Erythroblast (primary cell): ENCODE measurements at places on chromosomes 1 and 21.

- no peak for DNase-seq
These were observed 21.5 kb upstream of the MTARC2 start for GRCh38 chr1:220726634-220727033.

DNA sequence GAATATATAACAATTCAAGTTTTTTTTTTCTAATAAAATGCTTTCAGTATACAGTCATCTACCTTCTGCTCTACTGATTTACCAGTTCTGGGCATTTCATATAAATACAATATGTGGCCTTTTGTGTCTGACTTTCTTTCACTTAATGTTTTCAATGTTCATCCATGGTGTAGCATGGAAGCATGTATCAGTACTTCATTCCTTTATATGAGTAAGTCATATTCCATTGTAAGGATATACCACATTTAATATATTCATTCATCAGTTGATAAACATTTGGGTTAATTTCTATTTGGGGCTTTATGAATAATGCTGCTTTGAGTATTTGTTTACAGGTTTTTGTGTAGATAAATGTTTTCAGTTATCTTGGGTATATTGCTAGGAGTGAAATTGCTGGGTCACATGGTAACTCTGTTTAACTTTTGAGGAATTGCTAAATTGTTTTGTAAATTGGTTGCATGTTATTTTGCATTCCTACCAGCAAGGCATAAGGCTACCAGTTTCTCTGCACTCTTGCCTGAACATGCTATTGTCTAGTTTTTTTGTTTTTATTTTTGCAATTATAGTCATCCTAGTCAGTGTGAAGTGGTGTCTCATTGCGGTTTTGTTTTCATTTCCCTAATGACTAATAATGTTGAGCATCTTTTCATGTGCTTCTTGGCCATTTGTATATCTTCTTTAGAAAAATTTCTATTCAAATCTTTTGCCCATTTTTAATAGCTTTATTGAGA is 206.1 kb downstream of the TM2D1 start:
- DNase-seq: no peak

DNA sequence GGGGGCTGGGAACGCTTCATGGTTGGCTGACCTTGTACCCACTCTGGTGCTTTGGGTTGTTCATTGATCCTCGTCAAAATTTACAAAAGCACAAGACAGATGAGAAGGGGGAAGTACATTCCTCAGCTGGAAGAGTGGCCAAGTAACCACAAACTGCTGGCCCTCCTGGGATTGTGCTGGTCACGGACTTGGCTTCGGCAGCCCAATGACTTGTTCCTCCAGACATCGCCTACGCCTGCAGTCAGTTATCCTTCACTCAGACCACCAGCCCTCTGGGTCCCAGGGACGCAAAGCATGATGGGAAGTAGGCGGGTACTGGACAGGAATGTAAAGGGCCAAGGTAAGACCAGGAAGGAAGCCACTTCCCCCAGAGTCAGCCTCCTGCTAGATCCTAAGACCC is 53.1 kb downstream of the LMX1A start:
- no peak for DNase-seq

DNA sequence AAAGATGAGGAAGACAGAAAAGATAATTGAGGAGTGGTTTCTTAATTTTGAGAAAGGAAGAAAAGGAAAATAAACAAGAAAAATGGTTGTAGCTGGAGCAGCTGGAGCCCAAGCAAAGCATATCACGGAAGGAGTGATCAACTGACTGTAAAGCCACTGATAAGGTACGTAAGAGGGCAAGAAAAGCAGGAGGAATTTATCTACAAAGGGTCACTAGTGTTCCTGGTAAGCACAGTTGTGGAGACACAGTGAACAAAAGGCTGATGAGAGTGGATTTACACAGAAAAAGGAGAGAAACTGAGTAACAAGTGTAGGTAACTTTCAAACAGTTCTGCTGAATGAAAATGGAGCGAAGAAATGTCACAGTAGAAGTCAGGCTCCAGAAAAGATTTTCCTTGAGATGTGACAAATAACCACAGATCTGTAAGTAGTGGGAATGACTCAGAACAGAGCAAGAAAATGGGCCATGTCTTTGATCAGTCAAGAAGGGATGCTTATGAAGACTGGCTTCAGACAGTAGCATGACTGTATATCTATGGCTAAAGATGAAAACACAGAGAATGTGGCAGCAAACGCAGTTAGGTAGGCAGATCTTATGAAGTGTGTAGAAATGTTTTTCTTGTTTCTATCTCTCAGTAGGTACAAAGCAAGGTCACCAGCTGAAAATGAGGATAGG is 45.6 kb upstream of the RBM34 start:
- DNase-seq: peak; percentile 48

GRCh38 chr1:236861560-236862218 is 66.6 kb downstream of the MTR start:
- no peak for DNase-seq

DNA sequence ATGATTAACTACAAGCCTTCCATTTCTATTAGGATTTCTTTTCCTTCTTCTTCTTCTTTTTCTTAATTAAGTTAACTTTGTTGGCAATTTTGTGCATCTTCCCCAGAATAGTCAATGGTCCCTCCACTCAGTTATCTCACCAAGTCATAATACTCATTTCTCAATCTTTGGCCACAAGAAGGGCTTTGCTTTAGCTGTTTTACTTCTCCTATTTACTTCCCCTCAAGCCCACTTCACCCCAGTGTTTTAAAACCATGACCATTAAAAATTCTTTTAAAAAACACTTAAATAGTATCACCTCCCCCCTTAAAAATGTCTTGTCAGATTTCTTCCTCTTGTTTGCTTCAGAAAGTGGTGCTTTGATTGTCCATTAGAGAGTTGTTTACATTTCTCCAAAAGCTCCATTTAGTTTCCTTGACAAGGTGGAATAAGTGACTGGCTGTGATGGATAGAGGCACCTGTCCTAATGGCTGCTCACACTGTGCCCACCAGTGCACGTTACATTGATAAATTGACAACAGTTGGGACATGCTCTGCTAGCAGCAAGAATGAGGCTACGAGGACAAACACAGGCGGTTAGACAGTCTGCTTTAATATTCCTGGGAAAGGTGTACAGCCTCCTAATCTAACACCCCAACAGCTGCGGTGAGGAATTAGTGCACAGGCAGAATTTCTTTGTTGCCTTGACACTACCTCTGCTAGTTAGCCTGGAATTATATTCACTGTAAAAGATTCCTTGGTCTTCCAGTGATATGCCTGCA is 354.7 kb downstream of the LMO4 start:
- no peak for DNase-seq

- peak; percentile 55 for DNase-seq
These were observed 612.9 kb downstream of the PTPRU start for GRCh38 chr1:29849038-29849750.

- no peak for DNase-seq
These were observed 134.2 kb downstream of the NEK7 start for GRCh38 chr1:198291036-198291435.

- DNase-seq: no peak
These were observed 339.2 kb upstream of the KAZN start for GRCh38 chr1:14259191-14259757.

- DNase-seq: no peak
These were observed 145.1 kb downstream of the PTPRU start for GRCh38 chr1:29381426-29381825.

DNA sequence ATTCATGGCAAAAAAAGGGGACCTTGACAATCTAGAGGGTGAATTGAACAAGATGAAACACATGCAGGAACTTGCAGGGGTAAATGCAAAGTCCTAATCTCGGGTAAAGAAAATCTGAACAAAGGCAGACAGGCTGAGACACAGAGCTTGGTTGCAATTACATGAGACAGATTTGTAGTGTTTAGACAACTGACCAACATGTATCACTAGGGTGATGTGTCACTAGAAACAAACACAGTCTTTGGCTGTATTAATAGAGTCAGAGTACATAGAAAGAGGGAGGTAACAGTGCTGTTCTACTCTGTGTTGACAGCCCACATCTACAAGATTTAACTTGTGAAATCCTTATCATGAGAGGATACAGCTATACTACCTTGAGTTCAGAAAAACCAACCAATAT is 78.1 kb upstream of the GRIK3 start:
- DNase-seq: no peak

DNA sequence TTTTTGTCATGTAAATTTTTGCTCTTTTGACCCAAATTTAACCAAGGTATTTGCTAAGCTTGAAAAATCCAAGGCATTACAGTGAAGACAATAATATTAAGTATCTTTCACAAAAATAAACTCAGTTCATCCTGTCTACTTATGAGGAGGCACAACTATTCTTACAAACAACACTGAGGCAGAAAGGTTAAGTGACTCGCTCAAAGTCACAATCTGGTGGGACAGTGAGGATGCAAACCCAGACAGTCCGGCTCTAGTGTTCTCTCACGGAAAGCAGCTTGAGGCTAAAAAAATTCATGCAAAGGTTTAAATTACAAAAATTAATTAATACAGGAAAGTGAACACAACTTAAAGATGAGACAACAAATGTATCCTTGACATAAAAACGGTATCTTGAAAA is 125.3 kb downstream of the SIPA1L2 start:
- DNase-seq: no peak

GRCh38 chr1:79353224-79353623 is 346.7 kb upstream of the ADGRL4 start:
- peak; percentile 1 for DNase-seq

DNA sequence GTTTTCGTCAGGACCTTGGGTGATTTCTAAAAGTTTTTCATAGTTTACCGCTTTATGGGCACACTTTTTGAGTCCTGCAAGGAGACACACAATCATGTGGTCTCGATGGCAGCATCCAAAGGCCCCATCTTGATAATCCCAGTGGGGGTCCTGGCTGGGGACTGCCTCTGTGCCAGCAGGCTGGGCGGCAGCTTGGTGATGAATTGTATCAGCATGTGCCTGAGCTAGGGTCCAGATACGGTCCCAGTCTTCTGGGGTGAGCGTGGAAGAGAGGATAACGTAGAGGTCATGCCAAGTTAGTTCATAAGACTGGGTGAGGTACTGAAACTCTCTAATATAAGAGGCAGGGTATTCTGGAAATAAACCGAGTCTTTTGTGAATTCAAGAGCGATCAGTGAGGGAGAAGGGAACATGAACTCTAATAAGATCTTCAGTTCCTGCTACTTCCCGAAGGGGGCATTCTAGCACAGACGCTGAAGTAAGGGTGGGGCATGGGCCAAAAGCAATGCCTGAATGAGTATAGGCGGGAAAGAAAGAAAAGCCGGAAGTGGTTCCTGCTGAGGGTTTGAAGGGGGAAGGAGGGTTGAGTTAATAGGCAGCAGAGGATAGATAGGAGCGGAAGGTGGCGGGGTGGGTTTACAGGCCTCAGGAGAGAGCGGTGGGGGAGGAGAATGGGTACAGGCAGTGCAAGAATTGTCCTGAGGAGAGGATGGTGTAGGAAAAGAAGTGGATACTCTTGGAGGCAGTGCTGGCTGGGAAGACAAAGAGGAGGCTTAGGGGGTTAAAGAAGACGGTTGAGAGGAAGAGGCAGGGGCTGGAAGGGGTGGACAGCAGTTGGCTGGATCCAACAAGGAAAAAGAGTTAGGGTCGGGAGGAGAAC is 1.6 kb downstream of the ERVH48-1 start:
- peak; percentile 90 for DNase-seq

GRCh38 chr1:156284757-156285156 is 632 bp downstream of the TMEM79 start:
- no peak for DNase-seq

- no peak for DNase-seq
These were observed 5.9 kb upstream of the LHX9 start for GRCh38 chr1:197911111-197911856.
